ENCODE measurements at places on chromosomes 1 and 21.

DNA sequence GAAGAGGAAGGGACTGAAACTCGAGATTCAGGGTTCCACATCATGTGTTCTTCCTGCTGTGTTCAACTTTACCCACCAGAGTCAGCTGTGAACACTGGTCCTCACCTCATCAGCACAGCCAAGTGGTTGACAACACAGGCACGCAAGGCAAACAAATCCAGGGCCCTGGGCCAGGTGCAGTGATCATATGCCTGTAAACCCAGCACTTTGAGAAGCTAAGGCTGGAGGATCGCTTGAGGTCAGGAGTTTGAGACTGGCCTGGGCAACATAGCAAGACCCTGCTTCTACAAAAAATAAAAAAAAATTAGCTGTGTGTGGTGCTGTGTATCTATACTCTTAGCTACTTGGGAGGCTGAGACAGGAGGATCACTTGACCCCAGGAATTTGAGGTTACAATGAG, 8.4 kb upstream of the XKR8 start:
- DNase-seq, result no peak

DNA sequence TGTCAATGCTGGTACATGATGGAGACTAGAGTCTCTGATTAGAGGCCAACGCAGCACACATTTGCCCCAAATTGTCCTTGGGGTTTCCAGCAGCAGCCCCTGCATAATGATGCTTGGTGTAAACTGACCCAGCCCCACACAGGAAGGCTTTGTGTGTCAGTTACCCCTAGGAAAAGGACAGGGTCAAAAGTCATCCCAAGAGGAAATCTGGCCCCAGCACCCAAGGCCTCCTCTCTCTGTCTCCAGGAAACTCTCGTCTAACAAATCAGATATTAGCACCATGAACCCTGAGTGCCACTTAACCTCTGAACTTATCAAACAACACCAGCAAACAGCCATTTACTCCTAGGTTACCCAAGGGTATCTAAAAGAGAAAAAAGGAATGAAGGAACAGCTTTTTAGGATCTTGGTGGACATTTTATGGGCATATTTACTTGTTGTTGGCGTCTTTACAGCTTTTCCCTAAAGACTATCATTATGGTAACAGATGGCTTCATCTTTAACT, 84.5 kb downstream of the PSMG1 start:
- DNase-seq, result no peak

DNA sequence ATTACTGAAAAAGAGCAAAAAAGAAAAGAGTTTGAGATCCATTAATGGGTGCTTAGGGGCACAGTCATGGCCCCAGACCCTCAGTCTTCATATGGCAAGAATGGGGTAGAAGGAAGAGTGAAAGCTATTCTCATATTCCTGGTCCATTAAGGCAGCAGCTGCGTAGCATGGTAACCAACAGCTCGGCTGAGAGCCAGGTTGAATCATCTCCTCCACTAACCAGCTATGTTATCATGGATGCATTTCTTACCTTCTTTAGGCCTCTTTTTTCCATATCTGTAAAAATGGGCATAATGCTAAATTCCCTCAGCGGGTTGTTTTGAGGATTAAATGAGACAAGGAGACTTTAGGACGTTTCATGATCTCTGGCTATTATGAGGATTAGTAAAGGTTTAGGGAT, 15.0 kb upstream of the SARS1 start:
- DNase-seq, result no peak

- no peak for DNase-seq
These were observed at the start of gene TNFSF18 for GRCh38 chr1:173050865-173051264. TNFSF18 (minus strand) TSS chr1:173050941; CDS start chr1:173050896, 45 bp downstream.

GRCh38 chr1:13590486-13590885, 6.9 kb downstream of the PDPN start:
- DNase-seq, result no peak

DNA sequence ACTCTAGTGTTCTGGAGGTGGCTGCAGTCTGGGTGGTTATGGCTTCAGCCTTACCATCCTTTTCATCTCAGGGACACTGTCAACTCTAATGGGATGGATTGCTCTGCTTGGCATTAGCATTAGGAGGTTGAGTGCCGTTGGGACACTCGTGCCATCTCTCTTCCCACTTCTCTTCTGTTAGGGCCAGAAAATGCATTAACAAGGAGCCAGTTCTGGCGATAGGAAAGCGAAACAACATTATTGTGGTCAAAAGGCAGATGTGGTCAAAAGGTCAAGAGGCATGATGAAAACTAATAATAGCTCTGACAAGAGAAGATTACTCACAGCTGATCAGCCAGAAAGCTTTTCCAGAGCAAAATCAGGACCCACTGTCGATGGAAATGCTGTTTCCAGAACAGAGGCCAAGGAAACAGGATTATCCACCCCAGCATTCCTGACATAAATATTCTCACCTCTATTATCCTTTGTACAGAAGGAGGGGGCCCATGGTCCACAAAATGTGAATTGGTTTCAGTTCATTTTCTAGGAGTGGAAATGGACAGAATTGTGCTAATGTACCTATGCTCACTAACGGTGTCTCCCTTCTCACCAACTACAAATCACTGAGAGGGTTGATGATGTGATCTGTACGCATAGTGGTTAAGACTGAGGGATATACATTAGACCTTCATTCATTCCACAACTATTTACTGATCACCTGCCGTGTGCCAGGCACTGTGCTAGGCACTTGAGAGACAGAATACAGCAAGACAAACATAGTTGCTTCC, 72.0 kb downstream of the ST6GALNAC5 start:
- DNase-seq, result no peak

DNA sequence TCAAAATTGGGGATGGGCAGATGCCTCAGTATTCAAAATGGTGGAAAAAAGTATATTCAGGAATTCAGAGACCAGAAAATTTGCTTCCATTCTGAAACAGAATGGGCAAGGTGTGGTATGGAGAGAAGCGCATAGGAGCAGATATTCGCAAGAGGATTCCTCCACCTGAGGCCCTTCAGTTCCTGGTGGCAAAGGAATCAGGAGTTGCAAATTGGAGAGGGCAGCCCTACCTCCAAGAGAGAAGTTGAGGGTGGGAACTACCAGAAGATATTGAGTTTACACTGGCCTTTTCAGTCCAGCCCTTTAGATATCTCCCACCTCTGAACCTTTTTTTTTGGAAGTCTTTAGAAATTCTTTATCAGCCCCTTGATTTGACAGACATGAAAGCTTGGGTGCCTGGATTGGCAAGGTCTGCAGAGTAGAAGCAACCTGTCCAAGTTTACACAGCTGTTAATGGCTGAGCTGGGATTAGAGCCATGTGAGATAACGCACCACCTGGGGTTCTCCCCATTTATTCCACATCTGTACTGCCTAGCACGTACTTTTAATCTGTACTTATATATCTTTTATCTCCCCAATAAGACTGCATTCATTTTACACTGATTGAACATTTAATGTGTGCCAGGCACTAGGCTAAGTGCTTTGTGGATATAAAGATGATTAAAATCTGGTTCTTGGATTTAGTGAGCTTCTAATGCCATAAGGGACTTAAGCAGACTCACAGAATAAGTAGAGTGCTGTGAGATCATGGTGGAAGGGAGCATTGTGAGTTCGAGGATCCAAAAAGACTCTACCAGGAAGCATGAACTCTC, 99.5 kb downstream of the NGF start:
- DNase-seq, result no peak

GRCh38 chr1:7374563-7375160, 396.4 kb upstream of the VAMP3 start:
- DNase-seq, result no peak

DNA sequence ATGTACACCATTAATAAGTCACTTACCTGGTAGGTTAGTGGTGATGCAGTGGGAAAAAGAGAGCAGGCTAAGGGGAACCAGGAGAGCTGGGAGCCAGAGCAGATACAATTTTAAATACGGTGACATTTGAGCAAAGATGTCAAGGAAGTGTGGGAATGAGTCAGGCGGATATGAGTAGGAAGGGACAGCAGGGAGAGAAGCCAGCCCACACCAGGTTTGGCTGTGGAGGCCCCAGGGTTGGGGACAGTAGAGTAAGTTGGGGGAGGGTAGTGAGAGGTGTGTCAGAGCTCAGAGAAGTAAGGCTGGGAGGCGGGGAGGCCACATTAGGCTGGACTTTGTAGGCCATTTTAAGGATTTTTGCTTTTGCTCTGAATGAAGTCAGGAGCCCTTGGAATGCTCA, 482.0 kb downstream of the DISC1 start:
- no peak for DNase-seq

GRCh38 chr1:234479866-234480265, 887 bp upstream of the TARBP1 start:
- no peak for DNase-seq

DNA sequence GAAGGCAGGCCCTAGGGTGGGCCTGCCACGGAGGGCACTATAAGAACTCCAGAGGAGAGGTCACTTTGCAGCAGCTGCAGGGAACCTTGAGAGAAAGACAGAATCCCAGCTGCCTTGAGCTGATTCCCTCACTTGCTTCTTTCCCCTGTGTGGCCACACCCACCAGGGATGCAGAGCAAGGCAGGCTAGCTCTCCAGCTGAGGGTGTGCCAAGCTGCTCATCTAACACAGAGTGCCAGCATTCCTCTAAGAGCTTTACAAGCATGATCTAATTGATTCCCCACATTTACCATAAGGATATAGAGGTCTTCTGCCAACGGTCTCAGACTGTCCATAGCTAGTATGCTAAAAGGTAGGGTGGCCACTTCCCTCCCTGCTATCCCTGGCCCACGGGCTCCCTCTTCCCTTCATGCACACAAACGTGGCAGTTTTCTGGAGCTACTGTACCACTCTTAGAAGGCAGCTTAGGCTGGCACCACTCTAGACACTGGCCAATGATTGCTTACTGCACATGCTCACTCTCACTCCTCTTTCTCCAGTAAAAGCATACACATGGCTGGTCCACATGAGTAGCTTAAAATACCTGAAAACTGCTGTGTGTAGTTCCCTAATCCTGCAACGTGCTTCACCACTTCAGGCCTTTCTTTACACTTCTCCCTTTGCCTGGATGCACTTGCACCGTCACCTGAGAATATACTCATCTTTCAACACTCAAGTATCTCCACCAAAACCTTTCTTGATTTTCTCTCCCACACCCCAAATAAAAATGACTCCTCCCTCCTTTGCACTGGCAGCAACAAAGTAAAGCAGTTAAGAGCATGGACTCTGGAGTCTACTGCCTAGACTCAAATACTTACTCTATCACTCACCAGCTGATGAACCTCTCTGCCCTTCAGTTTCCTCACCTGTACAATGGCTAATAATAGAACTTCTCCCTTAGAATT, 57.7 kb downstream of the DMAP1 start:
- no peak for DNase-seq

DNA sequence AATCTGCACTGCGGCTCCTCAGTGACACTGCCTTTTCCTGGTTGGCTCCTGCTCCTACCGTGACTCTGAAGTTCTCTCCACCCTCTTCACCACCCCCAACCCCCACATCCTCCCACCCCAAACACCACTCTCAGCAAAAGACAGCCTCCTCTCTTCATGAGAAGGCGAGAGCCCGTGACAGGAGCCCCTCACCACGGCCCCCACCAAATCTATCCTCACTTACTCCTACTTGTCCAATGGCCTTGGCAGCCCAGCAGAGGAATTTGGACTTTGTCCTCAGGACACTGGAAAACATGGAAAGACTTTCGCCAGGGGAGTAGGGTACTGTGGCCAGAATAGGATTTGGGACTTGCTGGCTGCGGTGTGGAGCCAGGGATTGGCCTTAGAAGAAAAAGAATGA, 6.9 kb downstream of the TMEM125 start:
- DNase-seq, result no peak

DNA sequence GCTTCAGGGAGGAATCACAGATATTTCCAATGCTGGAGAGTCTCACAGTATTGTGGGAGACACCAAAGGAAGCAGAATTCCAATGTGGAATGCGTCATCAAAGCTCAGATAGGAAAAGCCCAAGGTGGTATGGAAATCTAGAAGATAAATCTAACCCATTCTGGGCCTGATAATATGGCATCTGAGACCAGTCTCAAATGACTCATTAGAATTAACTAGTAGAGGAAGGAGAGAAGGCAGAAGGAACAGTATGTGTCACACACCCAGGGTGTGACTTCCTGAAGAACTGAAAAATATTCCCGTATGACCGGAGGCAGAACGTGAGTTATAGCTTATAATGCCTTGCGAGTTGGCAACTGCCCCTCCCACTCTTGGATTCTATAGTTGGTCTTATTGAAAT, 499.2 kb downstream of the PLPP3 start:
- DNase-seq, result no peak

GRCh38 chr1:218527737-218528136, 182.6 kb downstream of the TGFB2 start:
- no peak for DNase-seq

- DNase-seq, result no peak
These were observed 151.1 kb downstream of the LYPLAL1 start for GRCh38 chr1:219324629-219325367.

All from stimulated activated CD4-positive, alpha-beta T cell treated with anti-CD3 and anti-CD28 coated beads, Interleukin-1b, Interleukin-23, amount 100 ng/mL, for 1 hour (primary cell).